ENCODE measurements at places on chromosomes 2 and 18.

GRCh38 chr2:216615298-216616082 is 17.7 kb upstream of the IGFBP2 start:
- no peak for DNase-seq

GRCh38 chr2:45974762-45975408 is 322.3 kb upstream of the EPAS1 start:
- no peak for DNase-seq

- DNase-seq = no peak
These were observed 56.0 kb upstream of the LRPPRC start for GRCh38 chr2:44051593-44052347.

GRCh38 chr2:48249631-48250473 is 280.1 kb upstream of the STON1 start:
- DNase-seq = no peak

GRCh38 chr2:73112026-73112912 is 479 bp downstream of the RAB11FIP5 start:
- peak; percentile 11 for DNase-seq

GRCh38 chr2:43135583-43135982 is 90.8 kb downstream of the ZFP36L2 start:
- no peak for DNase-seq

DNA sequence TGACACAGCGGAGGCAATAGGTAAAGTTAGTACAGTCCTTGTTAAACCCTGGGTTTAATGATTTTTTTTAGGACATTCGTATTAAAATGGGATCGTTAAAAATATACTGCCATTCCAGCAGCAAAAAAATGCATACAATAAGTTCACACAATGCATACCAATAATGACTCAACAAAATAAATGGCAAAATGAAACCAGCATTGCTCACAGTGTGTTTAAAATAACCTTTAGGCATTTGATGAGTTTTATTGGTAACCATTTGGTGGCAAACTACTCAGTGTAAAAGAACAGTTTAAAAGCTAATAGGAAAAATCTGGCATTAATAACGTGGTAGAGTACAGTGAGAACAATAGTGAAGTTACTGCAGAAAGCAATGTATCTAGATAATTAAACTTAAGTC is 539.0 kb upstream of the PIK3C3 start:
- DNase-seq = no peak

DNA sequence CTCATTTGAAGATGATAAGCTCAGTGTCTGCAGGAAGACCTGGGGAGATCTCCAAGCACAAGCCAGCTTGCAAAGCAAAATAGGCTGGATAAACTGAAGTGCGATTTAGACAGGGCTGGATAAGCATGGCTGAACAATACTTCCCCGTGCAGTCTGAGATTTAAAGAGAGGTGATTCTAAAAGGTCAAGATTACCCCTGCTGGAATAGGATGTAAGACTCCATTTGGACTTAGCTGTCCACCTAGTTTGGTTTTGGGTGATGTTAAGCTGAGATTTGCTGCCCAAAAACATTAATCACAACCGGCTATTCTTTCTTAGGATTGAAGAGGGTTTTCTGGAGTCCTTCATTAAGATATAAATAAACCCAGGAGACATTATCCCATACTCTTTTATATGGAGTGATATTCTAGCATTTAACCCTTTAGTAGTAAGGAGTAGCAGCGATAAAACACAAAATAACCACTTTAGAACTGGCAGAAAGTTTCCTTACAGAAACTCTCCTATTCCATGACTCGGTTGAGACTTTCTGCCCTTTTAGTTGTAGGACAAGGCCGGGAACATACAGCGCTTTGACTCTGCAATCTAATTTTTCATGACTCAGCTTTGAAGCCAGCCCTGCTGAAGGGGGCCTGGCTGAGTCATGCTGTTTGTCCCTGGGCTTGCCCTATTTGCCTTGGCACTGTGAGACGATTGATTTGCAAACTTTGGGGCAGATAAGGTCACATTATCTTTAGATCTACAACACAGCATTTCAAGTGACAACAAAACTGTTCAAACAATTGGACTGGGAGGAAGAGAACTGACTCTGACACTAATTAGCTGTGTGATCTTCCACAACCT is 238.2 kb downstream of the GCA start:
- DNase-seq = no peak

- no peak for DNase-seq
These were observed 265.0 kb upstream of the SLC8A1 start for GRCh38 chr2:40716879-40717278.

- DNase-seq = no peak
These were observed 49.6 kb upstream of the CHMP1B start for GRCh38 chr18:11801573-11801972.

- DNase-seq = no peak
These were observed 40.5 kb downstream of the ABHD3 start for GRCh38 chr18:21664069-21664468.

- no peak for DNase-seq
These were observed 1099.7 kb downstream of the SUCLG1 start for GRCh38 chr2:83359336-83359735.

DNA sequence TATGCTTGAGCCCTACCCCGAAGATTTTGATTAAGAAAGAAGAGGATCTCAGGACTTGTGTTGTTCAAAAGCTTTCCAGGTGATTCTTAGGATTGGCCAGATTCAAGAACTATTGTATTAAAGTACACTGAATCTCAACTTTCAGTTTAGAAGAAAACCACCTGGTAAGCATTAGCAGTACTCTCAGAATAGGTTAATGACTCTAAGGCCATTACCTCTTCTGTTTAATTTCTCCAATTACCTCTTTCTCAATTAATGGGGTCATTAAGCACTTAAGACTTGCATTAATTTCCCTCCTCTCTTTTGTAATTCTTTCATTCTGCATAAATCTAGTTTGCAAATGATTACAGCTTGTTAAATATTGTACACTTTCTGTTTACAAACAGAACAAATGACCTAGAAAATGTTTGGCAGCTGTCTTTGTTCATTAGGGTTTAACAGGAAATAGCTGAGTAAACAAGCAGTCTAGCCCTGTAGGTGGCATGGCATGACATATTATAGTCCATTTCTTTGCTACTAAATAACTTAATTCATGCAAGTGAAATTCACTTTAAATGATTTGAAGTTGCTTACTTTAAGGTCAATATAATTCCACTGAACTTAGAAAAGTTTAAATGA is 20.4 kb upstream of the TDRD15 start:
- DNase-seq = no peak

- DNase-seq = no peak
These were observed 65.3 kb upstream of the EPB41L5 start for GRCh38 chr2:119947535-119947934.

- no peak for DNase-seq
These were observed 37.5 kb upstream of the SMCHD1 start for GRCh38 chr18:2618009-2618408.

DNA sequence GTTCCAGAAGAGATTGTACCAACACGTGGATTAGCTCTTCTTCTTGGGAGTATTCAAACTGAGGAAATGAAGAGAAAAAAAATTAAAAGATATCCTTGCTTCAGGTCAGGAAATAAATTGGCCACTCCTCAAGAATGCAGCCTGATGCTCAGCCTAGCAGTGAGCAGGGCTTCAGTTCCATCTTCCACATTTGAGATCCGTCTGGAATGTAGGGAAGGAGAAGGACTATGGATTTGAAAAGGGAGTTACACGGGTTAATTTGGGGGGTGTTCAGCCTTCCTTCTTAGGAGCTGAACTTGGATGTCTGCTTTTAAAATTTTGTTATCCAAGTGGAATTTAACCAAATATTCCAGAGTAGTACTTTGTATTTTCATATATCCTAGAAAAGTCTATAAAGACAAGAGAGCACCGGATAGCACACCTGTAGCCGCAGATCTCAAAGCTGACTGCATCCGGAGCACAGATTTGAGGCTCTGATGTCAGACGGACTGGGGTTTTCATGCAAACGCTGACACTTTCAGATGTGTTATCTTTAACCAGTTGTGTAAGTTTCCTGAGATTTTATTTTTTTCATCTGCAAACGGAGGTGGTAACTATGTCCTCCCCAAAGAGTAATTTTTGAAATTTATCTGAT is 99.3 kb downstream of the COPS8 start:
- DNase-seq = no peak

GRCh38 chr2:216540920-216541319 is 42.3 kb downstream of the RPL37A start:
- DNase-seq = no peak

Data from stimulated activated CD4-positive, alpha-beta T cell treated with anti-CD3 and anti-CD28 coated beads, Interleukin-4, amount 100 ng/mL, for 4 hours (primary cell).